ACHN (cell line): ENCODE measurements at places on chromosomes 5 and 9.

- no peak for DNase-seq
These were observed 15.9 kb downstream of the ABHD17B start for GRCh38 chr9:71895117-71895516.

DNA sequence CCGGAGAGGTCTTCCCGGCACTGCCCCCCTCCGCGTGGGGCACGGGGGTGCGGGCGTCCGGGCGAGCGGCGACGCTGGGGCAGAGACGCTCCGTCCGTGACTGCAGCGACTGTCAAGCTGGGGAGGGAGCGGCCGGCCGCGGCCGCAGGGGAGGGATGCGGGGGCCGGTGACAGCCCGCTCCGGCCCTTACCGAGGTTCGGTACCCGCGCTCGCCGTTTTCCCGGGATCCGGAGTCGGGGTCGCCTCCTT, 400 bp downstream of the KDM4C start:
- no peak for DNase-seq

- DNase-seq = no peak
These were observed 217.7 kb downstream of the PAX5 start for GRCh38 chr9:36816371-36816770.

- DNase-seq = no peak
These were observed 592.2 kb upstream of the ZNF608 start for GRCh38 chr5:125338440-125339174.

GRCh38 chr5:132389585-132390286, 20.2 kb downstream of the SLC22A5 start:
- DNase-seq = peak; percentile 99

- no peak for DNase-seq
These were observed 660.3 kb downstream of the TLR4 start for GRCh38 chr9:118364266-118365106.

DNA sequence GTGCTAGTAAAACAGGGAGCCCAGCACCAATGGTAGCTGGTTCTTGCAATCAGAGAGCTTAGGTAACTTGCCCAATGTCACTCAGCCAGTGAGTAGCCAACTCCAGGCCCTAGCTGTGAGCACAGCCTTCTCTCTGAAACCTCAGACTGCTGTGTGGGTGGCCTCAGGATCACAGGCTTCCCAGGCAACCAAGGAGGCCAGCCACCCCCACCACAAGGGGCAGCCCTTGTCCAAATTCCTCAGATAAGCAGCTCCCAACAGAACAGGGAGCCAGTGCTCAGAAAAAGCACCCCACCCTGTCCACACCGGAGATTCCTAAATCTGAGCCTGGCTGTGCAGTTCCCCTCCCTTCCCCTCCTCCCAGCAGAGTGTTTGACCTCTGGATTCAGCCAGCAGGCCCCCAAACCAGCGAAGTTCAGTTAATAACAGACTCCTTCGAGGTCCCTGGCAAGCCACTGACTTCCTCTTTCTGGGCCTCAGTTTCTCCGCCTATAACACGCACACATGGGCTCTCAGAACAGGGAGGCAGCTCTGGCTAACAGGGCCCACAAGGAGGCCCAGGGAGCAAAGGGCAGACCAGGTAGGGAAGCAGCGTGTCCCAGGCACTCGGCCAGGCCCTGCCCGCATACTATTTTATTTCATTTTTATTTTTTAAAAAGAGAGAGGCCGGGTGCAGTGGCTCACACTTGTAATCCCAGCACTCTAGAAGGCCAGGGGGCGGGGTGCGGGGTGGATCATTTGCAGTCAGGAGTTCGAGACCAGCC, 2.7 kb downstream of the EEIG1 start:
- peak; percentile 52 for DNase-seq

GRCh38 chr5:119355244-119355638, 578 bp upstream of the TNFAIP8 start:
- peak; percentile 23 for DNase-seq

DNA sequence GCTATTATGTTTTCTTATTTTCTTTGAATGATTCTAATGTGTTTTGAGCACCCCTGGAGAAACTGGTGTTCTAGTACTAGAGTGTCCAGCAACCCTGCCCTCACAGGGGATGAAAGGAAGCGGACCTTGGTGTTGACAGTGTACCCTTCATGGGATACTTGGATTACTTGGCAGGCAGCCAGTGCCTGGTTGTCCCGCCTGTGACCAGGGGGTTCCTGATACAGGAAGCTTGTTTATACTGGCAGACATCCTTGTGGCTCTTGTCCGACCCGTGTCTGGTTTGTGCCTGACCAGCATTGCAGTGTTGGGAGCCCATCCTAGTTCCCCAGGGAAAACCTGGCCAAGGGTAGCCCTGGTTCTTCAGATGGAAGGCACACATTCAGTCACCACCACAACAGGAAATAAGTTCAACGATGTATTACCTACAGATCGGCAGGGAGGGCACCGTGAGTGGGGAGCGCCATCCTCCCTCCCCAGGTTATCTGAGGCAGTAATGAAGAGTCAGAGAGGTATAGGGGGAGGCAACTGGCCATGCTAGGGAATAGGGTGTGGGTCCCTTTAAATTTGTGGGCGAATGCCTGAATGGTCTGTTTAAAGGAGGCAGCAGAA, 47.3 kb downstream of the CACNA1B start:
- no peak for DNase-seq

DNA sequence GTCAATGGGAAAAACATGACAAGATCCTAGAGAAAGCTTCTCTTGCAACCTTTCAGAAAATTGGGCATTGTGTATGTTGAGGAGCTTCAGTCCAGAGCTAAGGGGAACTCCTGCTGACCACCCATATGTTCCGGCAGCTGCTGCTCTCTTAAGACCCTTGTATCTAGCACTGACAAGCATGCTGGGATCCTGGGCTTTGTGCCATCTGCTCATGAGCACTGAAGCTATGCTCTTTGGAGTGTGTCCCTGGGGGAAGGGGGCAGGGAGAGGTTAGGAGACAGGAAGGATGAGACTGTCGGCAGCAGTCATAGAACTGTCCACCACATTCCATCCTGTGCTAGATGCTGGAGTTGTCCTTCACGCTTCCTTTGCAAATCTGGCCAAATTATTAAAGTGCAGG, 109.3 kb downstream of the JAKMIP2 start:
- DNase-seq = no peak

DNA sequence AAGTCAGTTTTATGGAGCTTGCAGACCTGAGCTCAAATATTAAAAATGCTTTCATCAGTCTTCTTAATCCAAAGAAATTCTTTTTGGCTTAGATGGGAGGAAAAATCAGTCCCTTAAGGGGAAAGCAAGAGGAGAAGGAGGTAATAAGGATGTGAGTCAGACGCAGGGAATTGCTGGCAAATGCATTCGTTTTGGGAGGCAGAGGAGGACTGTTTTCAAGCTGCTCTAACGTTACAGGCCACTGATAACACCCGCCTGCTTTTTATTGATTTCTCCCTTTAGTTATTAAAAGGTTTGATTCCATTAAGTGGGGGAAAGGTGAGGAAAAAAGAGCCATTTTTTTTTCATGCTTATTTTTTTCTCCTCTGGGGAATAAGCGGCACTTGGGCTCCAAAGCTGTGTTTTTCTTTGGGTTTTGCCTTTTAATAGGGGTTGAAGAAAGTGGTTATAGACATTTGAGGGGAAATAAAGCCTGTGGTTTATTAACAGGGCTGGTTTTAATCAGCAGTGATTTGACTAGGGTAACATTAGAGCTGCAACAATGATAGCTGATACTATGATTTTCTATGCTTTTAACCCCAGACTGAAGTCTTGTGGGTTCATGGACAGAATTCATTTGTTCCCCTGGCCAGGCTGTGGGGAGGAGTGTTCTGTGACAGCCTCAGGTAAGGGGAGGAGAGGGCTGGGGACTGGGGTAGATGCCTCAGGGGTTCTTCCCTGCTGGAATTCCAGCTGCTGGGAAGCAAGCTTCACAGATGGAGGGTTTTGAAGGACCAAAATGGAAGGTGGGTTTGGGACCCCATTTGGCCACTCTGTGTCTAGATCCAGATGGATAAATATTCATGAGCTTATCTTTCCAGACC, 225.2 kb downstream of the GAS1 start:
- DNase-seq = peak; percentile 39

DNA sequence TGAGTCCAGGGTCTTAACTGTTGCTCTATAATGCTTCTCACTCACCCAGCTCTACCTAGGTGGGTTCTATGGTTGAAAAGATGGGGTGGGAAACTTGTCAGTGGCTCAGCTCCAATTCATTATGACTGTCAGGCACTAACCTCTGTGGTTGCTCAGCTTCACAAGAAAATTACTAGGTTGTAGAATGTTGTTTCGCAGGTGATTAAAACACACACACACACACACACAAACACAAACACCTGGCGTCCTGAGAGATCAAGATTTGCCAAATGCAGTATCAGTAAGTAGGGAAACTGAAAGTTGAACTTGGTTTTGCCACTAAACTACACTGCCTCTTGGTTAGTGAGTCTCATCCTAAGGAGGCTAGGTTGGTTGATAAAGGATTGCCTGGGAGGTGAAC, 2.8 kb downstream of the MCCC2 start:
- DNase-seq = no peak

- DNase-seq = no peak
These were observed 62.1 kb downstream of the PDE4D start for GRCh38 chr5:59831326-59832010.

DNA sequence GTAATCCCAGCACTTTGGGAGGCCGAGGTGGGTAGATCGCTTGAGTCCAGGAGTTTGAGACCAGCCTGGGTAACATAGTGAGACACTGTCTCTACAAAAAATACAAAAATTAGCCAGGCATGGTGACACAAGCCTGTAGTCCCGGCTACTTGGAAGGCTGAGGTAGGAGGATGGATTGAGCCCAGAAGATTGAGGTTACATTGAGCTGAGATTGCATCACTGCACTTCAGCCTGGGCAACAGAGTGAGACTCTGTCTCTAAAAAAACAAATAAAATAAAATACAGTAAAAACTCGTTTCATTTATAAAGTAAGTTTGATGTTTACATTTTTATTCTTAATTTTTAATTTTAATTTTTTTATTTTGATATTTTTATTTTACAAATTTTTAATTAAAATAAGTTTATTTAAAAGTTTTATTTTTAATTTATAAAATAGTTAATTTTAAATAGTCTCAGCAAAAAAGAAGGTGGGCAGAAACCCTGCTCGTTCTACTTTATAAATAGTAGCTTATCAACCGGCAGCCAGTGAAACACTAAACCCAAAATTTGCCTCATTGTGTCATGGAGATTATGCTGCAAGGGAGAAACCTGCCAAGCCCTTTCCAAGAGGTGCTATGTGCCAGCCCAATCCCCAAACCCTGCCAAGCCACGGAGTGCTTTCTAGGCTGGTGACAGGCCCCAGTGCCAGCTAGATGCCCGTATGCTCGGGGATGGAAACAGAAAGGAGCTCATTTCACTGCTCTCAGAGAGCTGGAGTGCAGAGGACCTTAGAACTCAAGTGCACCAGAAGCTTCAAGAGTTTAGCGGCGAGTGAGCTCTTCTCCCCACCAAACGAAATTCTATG, 38.9 kb downstream of the SERINC5 start:
- DNase-seq = no peak

GRCh38 chr5:175253597-175253996, 190.4 kb downstream of the DRD1 start:
- no peak for DNase-seq

DNA sequence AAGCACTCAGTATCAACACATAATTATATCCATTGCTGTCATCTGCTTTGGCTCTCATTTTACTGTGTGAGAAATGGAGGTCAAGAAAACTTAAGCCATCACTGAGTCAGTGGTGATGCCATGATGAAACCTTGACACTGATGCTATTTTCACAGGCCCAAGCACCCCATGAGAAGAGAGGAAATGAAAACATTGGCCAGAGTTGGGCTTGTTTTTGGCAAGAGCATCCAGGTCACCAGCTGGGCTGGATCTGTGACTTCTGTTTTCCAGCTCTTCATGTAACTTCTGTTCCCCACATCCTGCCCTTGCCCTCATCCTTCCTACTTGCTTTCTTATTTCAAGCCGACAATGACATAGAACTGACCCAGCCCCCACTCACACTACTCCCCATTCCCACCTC, 10.0 kb downstream of the LCP2 start:
- DNase-seq = no peak

GRCh38 chr9:23556459-23556858, 269.6 kb downstream of the ELAVL2 start:
- DNase-seq = no peak

DNA sequence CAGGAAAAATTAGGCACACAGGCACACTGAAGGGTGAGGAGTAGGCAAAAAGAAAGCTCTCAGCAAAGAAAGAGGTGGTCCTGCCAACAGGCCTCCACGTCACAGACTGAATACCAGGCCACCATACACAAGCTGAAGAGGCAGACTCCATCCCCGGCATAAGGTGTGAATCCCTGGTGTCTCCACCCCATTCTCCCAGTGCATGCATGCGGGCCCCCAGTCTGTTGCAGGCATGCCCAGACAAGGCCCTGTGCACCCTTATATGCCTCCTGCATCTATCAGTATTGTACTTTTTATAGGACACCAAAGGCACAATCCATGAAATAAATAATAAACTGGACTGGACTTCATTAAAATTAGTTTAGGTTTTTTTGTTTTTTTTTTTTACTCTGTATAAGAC, 73.1 kb downstream of the RGMB start:
- no peak for DNase-seq

- DNase-seq = no peak
These were observed 6.8 kb upstream of the DIPK1B start for GRCh38 chr9:136705564-136705963.

GRCh38 chr5:5418764-5419163, 3.7 kb upstream of the ICE1 start:
- no peak for DNase-seq

DNA sequence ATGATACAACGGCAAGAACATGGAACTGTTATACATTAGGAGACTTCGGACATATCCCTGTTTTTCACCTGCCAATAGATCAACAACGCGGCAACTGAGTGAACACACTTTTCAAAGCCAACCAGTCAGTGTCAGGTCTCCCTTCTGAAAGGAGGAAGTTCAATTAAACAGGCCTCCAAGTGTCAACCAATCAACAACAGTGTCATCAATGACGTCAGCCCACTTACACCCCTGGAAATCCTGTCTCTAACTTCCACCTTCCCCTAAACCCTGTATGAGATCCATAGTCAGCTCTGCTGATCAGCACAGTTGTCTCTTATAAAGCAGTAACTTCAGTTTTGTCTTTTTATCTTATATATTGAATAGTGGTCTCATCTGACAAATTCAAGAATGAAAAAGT, 36.6 kb downstream of the DMRT3 start:
- DNase-seq = no peak

DNA sequence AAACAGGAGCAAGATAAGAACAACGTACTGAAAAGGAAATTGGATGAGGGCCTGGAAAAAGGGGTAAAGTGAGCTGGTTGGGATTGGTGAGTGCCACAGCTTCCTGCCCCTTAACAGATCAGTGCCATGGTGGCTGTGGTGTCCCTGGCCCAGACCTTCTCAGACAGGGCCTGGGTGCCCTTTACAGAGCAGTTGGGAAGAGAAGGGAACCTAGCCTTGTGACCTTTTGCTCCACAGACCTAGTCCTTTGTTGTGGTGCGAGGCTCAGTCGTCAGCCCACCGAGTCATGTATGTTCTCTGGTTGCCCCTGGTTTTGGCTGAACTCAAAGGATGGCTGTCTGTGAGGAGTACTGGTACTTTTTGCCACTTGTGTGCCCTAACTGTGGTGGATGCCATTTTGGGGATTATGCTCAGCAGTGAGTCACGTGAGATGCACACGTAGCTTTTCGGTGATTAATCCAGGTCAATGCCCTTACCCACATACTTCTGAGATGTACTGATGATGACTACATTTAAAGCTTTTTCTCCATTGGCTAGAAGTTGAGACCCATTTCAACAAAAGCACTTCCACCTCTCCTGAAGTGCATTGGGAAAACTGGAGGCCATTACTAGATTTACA, 48.4 kb downstream of the EXOSC2 start:
- peak; percentile 44 for DNase-seq

GRCh38 chr5:179437341-179438001, 92.2 kb upstream of the ADAMTS2 start:
- DNase-seq = no peak

GRCh38 chr5:172685091-172685490, 44.0 kb downstream of the NEURL1B start:
- DNase-seq = no peak
